ENCODE measurements at places on chromosomes 4 and X.

GRCh38 chr4:148573296-148573695 is 131.1 kb upstream of the NR3C2 start:
- DNase-seq, result no peak

- DNase-seq, result peak; percentile 39
These were observed 78.6 kb downstream of the CAMK2D start for GRCh38 chr4:113682730-113683537.

- DNase-seq, result no peak
These were observed 549.0 kb upstream of the GRID2 start for GRCh38 chr4:91754716-91755115.

DNA sequence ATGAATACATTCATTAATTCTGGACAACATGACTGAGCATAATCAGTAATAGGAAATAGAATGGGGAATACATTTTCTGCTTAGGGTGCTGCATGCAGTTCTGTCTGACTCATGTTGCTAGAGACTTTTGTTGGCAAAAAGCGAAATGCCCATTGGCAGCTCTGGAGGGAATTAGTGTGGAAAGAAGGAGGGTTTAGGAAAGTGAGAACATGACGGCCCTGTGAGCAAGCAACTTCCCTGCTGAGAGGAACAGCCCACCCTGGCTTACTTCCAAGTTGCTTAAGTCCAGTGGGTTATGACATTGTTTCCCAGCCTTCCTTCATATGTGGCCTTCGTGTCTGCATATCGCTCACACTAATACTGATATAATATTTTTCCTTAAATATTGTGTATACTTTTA is 13.8 kb downstream of the MAD2L1 start:
- peak; percentile 95 for DNase-seq
